ENCODE measurements at places on chromosomes 1 and 21.

- DNase-seq, result no peak
These were observed 379.4 kb upstream of the RUNX1 start for GRCh38 chr21:35428489-35428888.

- no peak for DNase-seq
These were observed 168.2 kb downstream of the DSCAM start for GRCh38 chr21:40678681-40679284.

DNA sequence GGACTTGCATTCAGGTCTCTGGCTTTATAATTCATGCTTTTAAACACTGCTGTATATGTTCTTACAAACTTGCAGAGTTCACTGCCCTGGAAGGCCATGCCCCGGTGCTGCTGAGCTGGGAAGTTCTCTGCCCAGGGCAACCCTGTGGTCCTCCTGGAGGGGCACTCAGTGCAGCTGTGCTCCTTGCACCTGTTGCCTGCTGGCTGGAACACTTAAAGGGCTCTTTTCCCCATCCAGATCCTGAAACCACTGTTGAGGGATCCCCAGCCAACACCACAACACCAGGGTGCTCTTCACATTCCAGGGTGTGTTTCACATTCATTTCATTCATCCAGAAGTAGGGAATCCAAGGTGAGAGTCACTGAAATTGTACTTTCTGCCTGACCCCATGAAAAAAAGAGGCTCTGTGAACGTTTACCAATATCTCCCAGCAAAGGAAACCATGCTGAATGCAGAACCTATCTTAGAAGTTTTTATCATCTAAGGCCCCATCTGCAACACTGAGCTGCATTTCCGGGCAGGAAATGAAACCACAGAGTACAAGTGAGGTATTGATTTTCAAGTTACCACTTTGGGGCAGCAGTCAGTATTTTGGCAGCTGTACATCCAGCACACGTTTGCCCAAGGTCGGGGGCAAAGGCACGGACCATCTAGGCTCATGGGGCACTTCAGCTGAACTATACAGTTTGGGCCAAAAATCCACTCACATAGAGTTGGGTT is 16.4 kb upstream of the KIAA0040 start:
- DNase-seq, result no peak

DNA sequence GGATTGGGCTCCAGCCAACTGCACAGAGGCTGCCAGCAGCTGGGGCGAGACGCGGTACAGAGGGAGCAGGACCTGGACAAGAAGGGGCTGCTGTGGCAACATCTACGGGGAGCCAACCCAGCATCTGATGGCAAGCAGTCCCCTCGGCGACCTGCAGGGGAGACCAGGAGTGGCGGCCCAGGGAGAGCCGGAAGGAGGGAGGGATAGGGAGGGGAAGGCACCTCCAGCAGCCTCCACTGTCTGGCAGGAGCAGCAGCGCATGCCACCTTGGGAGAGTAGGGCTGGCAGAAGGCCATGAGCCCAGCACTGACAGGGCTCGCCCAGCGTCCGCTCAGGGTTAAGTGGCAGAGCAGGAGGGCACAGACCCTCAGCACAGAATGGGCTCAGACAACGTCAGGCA is 17.3 kb downstream of the CHD5 start:
- no peak for DNase-seq

DNA sequence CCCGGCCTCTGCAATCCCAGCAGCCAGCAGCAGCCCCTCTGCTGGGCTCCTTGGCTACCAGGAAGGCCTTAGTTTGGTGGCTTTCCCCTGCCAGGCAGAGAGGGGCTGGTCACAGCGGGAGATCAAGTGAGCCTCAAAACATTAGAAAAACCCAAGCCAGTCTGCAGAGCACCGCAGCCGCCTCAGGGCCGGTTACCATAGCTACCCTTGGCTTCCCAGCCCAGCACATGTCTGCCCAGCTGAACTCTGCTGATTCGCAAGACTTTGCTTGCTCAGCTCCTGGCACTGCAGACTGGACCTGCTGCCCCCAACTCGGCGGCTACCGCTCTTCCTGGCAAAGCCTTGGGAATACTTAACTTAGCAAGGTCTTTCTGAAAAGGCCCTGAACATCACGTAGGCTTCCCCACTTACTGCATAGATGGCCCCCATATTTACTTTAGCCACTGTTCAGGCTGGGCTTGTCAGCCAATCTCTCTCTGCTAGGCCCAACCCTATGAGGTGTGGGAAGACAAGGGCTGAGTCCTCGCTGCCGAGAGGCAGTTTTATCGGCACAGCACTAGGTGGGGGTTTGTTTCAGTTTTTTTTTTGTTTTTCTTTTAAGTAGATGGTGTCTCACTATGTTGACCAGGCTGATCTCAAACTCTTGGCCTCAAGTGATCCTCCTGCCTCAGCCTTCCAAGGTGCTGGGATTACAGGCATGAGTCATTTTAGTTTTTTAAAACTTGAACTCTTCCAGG is 28.6 kb upstream of the PLEKHG5 start:
- DNase-seq, result no peak

- DNase-seq, result no peak
These were observed 288.5 kb downstream of the NFIA start for GRCh38 chr1:61370913-61371279.
